ENCODE measurements at places on chromosomes 5 and 9. TPM values are rescaled to one million over a fixed set of nuclear protein-coding genes. Genes with fewer than 3 reads are reported as not detected.

C9orf43 gene
- total RNA-seq: 0.48 TPM

IDNK gene
- total RNA-seq: 5.1 TPM

CDH9 gene
- total RNA-seq: not detected

PDGFRB gene
- total RNA-seq: 0.46 TPM

BTNL8 gene
- total RNA-seq: 0.18 TPM

QRFP gene
- total RNA-seq: not detected

DBH gene
- total RNA-seq: not detected

GLRA1 gene
- total RNA-seq: not detected

GARNL3 gene
- 1.9 TPM for total RNA-seq

PCDHA6 gene
- not detected for total RNA-seq

HAPLN1 gene
- not detected for total RNA-seq

PTAR1 gene
- 57.2 TPM for total RNA-seq

OCLN gene
- 0.21 TPM for total RNA-seq

AHRR gene
- total RNA-seq: 33.3 TPM

DMRTA1 gene
- total RNA-seq: not detected

CCL27 gene
- 0.55 TPM for total RNA-seq

SYK gene
- 0.80 TPM for total RNA-seq

PGM5 gene
- not detected for total RNA-seq

CYLC2 gene
- not detected for total RNA-seq

SLC46A2 gene
- not detected for total RNA-seq

RGS7BP gene
- total RNA-seq: not detected

TSSK1B gene
- not detected for total RNA-seq

TYRP1 gene
- not detected for total RNA-seq

PHYHD1 gene
- 0.68 TPM for total RNA-seq

TEX10 gene
- 30.0 TPM for total RNA-seq
